ENCODE measurements at places on chromosomes 5 and 9.
A peak's percentile ranks its signal among the peaks of the same experiment; 100 is the strongest.

DNA sequence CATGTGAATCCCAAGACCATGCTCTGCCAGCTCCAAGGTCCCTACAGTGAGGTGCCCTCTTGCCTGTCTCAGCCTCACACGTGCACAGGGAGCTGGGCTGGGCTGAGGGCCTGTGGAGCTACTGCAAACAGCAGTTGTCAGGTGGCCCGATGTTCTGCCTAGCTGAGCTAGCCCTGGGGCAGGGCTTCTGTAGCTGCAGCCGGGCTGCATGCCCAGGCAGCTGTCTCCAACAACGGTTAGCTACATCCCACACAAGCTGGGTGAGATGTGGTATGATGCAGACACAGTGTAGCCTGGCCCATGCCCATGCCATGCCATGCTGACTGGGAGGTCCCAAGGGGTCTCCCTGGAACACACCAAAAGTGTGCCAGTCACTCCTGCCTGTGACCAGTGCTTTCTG, 62.0 kb downstream of the MACROH2A1 start:
- DNase-seq: no peak

GRCh38 chr9:126316085-126316655, 10.5 kb upstream of the MVB12B start:
- no peak for DNase-seq

DNA sequence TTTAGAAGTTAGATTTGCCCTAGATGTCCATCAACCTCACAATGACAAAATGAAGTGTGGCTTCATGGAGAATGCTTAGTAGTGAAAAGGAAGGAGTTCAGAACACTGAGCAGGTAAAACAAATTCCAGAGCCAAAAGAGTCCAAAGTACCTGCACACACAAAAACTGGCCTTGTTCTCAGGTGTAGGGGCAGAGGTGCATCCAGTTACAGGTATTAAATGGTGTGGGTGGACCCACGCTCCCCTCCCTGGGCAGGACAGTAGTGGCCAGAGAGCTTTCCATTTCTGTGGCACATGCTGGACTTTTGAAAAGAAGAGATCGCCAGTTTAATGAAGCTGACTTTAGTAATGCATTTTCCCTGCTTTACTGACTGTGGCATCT, 47.2 kb downstream of the SECISBP2 start:
- DNase-seq: no peak

GRCh38 chr9:129962889-129963703, 79.9 kb downstream of the FNBP1 start:
- peak; percentile 85 for DNase-seq

GRCh38 chr9:16370647-16371046, 499.8 kb downstream of the BNC2 start:
- DNase-seq: no peak

DNA sequence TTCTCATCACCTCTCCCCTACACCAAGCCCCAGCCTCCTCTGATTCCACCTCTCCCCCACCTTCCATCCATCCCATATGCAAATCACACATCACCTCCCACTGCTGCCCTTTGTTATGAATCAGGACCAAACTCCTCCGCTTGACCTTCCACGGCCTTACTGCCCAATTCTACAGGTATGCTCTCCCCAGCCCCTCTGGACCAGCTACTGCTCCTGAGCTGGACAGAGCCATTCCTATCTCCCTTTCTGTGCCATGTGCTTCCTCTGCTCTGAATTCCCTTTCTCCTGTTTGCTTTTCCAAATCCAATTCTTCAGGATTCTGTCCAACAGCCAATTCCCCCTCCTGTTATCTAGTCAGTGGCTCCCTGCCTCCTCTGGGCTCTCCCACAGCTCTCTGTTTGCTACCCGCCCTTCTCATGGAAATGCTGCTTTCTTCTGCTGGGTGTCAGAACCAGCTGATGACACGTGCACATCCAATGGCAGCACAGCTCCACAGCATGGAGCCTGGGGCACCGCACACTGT, 8.3 kb downstream of the FABP6 start:
- DNase-seq: no peak

GRCh38 chr5:157063776-157064430, 5.0 kb upstream of the HAVCR1 start:
- DNase-seq: no peak

Measured in CD4-positive, alpha-beta T cell treated with Interleukin-2 at 100 ng/mL for 4 hours (primary cell).